ENCODE measurements at places on chromosomes 5 and 9.

DNA sequence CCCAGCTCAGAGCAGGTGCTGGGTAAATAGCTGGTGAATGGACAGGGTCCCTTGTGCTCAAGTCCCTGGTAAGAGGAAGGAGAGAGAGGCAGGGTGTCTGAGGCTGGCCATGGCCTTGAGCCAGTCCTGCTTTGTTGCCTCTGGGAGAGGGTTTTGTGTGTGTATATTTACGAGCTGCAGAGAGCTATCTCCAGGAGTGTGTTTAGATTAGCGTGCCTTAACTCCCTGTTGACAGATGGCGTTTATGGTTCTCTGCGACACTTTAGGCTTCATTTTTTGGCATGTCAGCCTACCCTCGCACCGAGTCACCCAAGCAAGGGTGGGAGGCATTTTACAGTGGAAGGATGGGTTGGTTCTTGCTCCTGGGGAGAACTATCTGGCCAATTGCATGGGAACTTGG, 22.2 kb downstream of the HMCN2 start:
- no peak for DNase-seq

GRCh38 chr9:109794361-109795012, 14.5 kb downstream of the PALM2AKAP2 start:
- no peak for DNase-seq

GRCh38 chr5:148991566-148991965, 71.3 kb downstream of the SH3TC2 start:
- DNase-seq = no peak

GRCh38 chr9:87810679-87811178, 71.9 kb upstream of the SPATA31E1 start:
- DNase-seq = no peak

DNA sequence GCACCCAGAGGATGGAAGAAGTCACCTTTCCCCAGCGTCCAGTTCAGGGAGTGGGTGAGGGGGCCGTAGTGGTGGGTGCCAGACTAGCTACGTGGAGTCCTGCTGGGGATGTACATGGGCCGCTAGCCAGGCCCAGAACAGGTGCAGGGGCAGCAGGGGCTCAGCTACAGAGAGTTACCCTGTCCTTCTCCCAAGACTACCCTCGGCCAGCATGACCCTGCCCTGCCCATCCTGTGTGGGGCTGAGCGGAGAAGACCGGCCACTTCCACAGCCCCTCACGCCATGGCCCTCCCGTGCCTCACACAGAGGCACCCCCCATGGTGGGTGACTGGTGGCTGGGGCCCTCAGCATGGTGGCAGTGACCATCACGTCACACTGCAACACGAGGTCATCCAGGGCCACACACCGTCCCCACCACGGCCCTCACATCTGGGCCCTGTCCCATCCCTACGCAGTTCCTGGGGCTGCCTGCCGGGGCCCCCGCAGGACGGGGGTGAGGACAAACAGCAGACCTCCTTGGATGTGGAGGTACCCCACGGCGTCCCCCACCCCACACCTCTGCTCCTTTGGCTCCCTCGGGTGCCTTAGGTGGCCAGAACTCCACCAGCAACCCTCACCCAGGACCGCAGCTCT, 977 bp upstream of the DPP7 start:
- DNase-seq = no peak

GRCh38 chr9:105150991-105151685, 93.3 kb upstream of the SLC44A1 start:
- DNase-seq = no peak

GRCh38 chr9:90972057-90972456, 170.4 kb downstream of the SYK start:
- no peak for DNase-seq

DNA sequence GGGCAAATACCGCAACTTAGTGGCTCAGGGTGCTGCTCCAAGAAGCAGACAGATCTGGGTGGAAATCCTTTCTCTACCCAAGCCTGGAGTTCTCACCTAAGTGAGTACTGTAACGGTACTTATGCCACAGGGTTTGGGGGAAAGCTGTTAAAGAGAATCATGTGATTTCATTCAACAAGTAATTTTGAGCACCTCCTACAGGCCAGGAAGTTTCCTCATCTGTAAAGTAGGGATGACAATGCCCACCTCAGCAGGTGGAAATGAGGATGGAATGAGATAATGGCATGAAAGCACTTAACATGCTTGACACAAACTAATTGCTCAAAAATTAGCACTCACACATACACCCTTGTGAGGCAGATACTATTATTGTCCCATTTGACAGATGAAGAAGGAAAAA, 114.1 kb downstream of the JAKMIP2 start:
- no peak for DNase-seq

DNA sequence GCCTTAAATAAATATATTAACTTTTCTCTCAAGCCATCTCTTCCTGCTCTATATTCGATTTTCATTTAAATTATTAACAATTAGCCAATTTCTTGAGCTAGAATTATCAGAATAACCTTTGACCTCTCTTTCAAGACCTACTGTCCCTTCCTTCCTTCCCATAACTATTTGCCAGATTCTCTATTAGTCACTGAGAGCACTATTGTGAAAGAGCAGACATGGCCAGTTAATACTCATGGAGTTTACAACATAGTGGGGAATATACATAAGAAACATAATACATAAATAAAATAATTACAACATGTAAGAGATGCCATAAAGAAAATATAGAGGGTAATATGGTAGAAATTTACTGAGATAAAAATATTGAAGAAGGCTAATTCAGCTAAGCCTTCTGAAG, 72.1 kb upstream of the CHD1 start:
- DNase-seq = no peak

DNA sequence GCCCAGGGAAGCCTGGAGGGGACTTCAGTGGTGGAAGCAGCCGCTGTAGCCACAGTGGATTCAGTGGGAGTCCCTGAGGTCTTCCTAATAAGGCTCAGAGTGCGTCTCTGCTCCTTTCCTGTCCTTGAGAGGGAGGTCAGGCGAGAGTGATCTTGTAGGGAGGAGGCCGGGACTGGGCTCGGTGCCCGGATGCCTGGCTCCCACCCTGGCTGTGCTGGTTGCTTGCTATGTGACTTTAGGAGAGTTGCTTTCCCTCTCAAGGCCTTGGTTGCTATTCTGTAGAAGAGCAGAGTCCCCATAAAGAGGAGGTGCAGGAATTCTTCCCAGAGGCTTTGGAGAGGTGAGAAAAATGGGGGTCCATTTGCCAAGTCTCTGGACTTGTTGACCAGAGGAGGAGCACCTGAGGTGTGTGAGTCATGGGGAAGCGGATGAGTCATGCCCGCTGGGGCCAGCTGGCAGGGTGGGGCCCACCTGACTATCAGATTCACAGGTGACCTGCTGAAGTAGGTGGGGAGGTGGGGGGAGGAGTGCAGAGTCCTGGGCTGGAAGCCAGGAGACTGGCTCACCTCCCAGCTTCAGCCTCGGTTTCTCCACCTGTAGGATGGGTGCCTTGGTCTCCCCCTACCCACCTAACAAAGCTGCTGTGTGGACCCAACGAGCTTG, 13.8 kb downstream of the GSN start:
- DNase-seq = no peak

DNA sequence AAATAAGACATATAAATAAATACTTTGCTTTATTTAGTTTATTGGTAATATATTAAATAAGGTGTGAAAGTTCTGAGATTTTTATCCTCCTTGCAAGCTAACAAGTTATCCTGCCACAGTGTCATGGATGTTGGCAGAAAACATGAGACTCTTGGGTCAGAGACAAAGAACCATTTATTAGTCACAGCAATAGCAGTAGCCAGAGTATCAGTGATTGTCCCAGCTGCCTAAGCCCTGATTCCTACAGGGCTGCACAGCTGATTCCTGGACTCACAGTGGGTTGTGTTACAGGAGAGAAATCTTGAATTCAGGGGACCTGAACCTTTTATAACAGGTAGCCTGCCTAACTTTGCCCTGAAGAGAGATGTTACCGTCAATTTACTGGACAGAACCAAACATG, 304.5 kb upstream of the ZNF608 start:
- no peak for DNase-seq

GRCh38 chr9:33155393-33155792, 11.7 kb downstream of the B4GALT1 start:
- DNase-seq = no peak

- no peak for DNase-seq
Observed at GRCh38 chr5:56963246-56963645, 11.3 kb upstream of the MIER3 start.

DNA sequence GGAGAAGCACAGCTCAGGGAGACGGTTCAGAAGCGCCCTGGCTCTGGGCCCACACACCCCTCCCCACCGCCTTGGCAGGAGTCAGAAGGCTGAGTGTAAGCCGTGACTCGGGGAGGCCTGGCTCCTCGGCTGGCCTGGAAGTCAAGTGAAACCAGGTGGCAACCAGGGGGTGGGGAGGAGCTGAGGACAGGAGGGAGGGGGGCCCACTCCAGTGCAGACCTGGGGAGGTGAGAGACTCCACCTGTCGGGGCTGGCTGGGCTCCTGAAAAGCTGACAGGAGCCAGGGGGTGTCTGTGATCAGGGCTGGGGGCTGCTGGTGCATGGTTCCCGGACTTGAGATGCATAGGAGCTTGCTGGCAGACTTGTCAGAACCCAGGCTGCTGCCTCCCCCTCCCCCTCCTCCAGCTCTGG, 150.2 kb upstream of the PHYKPL start:
- DNase-seq = no peak

DNA sequence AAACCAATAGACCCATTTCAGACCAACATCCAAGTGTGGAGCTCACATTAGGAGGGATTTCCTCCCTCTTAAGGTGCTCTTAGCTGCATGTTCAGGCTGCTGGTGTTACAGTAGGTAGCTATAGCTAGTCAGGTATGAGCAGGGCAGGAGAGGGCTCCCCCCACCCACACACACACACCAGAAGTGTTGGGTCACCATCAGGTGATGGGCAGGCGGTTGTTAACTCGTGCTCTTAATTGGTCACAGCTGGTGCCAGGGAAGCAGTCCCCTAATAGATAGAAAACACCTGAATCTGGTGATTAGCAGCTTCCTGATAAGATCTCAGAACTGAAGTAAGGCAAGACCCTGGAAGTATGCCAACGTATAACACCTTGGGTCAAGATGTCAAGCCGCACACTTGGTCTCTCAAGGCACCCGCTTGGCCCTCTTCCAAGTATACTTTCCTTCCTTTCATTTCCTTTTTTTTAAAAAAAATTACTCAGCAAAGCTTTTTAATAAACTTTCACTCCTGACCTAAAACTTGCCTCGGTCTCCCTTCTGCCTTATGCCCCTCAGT, 532.4 kb downstream of the DNAH5 start:
- no peak for DNase-seq

DNA sequence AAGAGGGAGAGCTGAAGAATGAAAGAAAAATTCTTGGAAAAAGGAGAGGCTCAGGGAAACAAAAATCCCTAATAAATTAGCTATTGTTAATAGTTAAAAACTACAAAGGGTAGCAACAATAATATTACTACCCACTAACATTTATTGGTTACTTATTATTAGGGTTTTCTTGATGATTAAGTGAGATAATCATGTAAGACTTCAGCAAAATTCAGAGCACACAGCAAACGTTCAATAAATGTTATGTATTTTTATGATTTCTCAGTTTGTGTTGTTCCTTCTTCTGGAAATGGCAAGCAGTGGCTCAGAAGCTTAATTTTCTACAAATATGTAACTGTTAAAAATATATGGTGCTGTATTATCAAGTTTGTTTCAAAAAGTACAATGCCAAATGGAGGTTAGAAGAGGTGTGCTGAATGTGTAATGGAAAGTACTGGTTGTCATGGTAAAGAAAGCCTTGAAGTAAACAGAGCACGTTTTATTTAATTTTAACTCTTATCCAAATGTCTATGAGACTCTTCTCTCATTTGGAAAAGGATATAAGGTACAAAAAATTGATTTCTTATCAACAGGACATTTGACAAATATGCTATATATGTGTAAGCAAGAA, 226.0 kb upstream of the ATP10B start:
- DNase-seq = no peak

DNA sequence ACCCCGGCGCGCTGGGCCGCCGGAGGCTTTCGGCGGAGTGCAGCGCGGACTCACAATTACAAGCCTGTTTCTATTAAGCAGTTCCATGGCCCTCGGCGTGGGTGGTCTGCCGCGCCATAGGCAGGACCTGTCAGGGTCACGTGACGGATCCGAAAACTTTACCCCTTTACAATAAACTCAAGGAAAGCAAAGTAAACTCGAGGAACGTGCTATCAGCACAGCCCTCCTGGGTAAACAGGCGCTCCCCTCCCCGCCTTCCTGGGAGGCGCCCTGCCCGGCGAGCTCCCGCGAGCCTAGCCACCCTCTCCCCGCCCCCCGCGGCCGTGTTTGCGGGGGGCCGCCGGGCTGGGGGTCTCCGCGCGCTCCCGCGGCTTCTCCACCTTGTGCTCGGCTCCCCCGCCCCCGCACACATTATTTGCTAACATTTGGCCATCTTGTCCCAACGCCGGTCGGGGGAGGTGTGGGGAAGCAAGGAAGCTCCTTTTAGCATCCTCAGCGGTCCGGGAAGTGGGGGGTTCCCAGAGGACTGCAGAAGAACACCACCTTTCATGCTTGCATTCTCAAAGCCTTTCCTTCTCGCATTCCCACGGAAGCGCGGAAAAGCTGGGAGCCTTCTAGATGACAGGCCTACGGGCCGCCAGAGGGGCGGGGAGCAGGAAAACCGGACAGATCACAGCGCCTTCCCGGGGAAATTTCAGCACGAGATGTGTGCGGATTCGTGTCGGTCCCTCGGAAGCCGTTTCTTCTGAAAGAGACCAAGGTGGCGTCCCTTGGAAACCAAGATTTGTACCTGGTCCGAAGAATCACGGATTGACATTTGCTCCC, at the start of gene PTCH1:
PTCH1 (minus strand) TSS at position 238 of the 825 bp plus-strand sequence.
- DNase-seq = no peak

- no peak for DNase-seq
Observed at GRCh38 chr9:37486616-37487548, 1.1 kb downstream of the POLR1E start.

DNA sequence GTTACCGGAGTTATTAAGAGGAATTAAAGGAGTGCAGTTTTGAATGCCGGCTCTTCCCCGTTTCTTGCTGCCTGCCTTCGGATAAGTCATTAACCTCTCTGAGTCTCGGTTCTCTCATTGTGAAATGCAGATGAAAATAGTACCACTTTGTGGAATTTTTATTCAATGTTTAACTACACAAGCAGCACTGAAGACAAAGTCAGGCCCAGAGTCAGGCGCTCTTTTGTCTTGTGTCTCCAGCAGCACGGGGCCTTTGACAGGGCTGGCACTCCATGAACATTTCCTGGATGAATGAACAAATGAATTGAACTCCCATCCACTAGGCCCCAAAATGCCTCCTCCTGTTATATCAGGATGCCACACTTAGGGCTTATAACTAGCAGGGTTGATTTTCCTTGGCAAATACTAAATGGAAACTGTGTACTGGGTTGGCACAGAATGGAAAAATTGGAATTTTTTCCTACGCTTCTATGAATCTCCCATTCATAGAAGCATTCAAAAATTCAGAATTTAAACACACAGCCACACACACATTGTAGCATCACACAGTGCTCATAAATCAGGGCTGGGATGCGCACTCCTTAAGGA, 332.8 kb downstream of the MLLT3 start:
- DNase-seq = no peak

DNA sequence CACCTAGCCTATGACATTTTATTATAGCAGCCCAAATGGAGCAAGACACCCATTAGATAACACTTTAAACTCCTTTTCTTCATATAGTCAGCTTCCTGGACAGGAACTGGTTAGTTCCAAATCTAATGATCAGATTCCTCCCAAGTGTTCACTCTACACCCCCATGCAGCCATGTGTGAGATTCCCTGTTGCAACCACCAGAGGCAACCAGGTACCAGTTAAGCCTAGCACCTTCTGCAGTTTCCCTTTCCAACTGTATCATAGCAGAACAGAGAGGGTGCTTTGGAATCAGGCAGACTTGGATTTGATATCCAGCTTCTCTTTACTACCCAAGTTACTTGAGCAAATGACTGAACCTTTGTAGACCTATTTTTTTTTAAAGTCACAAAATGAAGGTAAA, 296.6 kb upstream of the PCSK5 start:
- DNase-seq = no peak

- no peak for DNase-seq
Observed at GRCh38 chr5:95956900-95957293, 4.8 kb downstream of the ELL2 start.
